ENCODE measurements at places on chromosomes 11 and 22.
A peak's percentile ranks its signal among the peaks of the same experiment; 100 is the strongest.

DNA sequence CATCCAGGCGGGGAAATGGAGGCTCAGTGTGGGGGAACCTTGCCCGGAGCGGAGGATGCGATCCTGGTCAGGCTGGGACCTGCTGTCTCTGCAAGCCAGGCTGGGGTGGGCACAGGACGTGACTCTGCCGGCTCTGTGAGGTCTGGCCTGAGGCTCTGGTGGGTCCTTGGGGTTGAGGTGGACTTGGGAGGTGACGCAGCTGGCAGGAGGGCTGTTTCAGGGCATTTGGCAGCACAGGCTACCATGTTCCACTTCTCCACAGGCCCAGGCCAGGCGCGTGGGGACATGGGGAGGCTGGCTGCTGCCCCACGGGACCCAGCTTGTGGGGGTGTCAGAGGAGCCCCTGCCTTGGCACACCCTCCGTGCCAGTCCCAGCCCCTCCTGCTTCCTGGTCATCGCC lies 1199.7 kb downstream of the BRD1 start:
- DNase-seq = no peak

GRCh38 chr11:43376594-43376993 lies 17.9 kb downstream of the TTC17 start:
- DNase-seq = no peak

- no peak for DNase-seq
Measured at GRCh38 chr11:69537126-69537525, 55.7 kb downstream of the LINC01488 start.

DNA sequence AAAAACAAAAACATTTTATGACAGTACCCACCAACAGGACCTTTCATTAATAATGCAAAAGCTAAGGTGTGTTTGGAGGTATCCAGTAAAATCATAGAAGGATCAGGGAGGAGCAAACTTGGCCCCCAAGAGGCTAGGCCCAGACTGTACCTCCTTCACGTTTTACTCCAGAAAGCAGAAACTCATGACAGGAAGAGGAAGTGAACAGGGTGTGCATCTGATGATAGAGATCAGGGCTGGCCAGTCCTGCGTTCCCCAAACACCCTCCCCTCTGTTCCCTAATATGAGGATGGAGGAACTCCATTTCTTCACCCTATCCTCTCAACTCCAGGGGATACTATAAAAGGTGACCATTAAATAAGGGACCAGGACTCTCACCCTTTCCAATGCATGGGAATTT lies 10.2 kb upstream of the MS4A12 start:
- no peak for DNase-seq

GRCh38 chr11:35182317-35182939 lies 43.5 kb downstream of the CD44 start:
- DNase-seq = peak; percentile 34

GRCh38 chr11:32932196-32932595 lies 39.6 kb downstream of the QSER1 start:
- no peak for DNase-seq

DNA sequence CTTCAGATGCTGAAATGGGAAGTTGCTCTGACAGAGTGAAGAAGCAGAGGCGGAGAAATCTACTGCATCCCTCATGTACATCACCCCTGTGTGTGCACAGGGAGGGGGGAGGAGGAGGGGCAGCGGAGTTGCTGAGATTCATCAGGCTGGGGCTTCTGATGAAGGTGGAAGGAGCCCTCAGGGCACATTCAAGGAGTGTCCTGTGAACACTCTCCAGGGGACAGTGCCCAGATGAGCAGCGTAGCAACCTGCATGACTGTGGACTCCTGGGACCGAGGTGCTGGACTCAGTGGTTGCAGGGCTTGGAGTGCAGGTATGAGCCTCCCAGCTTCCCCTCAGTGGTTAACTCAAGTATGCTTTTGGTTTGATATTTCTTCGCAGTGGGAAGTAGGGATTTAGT lies 257.8 kb upstream of the B3GAT1 start:
- DNase-seq = no peak

- DNase-seq = no peak
Measured at GRCh38 chr22:23089633-23090456, 19.5 kb downstream of the GNAZ start.

- DNase-seq = no peak
Measured at GRCh38 chr11:115716601-115717529, 212.7 kb upstream of the CADM1 start.

GRCh38 chr22:42308892-42309468 lies 38.5 kb upstream of the TCF20 start:
- no peak for DNase-seq

DNA sequence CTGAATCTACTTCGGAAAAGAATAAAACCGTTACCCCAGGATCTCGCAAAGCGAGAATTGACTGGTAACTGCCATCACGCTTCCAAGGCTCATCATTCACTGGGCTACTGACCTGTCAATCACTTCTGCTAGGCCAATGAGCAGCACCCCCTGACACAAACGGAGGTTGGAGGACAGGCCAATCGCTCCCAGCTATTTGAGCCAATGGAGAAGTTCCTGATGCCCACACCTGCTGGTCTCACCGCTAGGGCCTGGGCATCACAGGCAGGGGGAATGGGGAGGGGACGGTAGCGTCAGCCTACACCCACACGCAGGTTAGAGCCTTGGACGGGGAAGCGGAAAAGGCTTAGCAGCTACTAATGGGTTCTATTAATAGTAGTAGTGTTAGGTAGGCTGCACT lies 56.7 kb upstream of the CHST1 start:
- DNase-seq = no peak

Measured in GM20000 (cell line).